Forelimb muscle (tissue), 1 donor: ENCODE measurements at places on chromosomes 3 and 15.

DNA sequence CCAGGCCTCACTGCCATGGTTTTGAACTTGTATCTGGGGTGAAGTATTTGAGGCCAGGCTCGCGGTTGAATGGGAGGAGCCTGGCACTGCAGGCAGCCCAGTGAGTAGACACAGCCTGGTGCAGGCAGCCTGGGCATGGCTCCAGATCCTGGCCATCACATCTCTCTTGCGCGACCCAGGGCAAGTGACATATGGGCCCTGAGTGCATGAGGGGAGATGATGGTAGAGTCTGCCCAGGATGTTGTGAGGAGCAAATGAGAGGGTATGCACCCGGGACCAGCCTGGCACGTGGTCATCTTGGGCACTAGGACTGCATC is 103.5 kb downstream of the TBC1D2B start:
- DNase-seq: no peak

DNA sequence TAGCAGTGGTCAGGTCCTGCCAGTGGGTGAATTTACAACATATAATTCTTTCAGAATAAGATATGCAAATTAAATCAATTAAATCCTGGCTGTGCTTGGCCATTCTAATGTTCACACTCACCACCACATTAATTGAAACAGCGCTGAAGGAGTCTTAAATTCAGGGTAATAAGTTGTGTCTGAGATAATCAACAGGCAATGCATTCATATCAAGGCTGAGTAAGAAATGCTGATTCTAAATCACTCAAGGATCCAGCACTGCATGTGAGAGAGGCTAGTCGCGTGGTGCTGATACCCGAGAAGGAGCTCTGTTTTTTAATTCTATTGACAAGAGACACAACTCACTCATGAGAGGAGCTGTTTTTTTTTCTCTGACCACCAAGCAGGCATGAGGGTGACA is 588.8 kb upstream of the ADAMTS9 start:
- no peak for DNase-seq

DNA sequence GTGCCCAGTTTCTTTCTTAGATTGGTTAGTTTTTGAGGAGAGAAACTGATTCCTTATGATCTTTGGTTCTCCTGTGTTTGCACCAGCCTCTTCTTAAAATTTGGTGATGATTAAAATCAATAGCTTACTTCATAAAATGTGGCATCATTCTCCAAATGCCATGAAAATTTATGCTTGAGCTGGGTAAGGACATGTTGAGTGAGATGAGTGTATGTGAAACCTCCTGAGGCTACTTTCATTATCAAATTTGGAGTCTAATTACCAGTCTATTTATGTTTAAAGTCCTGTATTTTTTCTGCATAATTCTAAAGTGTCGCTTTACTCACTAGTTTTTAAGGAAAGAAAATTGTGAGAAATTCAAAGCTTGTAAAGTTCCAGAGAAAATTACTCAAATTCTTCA is 102.1 kb downstream of the DIPK2A start:
- DNase-seq: no peak

- no peak for DNase-seq
These were observed 17.7 kb downstream of the ATG7 start for GRCh38 chr3:11289864-11290263.

- no peak for DNase-seq
These were observed 353.0 kb downstream of the NLGN1 start for GRCh38 chr3:173750591-173750990.

DNA sequence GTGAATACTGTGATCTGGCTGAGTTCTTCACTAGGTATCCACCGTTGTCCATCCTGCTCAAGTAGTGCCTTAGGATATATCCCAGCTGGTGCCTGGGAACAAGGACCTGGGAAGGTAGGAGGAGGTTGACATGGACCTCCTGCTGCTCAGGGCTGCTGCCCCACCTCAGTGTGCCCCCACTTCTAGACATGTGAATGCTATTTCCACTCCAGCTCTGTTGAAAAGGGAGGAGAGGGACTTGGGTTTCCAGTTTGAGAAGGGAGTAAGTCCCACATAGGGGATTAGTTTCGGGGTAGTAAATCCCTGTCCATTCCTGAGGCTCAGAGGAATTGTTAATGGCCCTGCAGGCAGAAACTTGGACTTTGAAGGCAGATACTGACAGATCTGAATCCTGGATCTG is 32.9 kb upstream of the ETV5 start:
- no peak for DNase-seq

GRCh38 chr3:148992027-148992634 is 791 bp downstream of the GYG1 start:
- DNase-seq: no peak
